Stimulated activated CD4-positive, alpha-beta T cell treated with anti-CD3 and anti-CD28 coated beads, Interleukin-1b, Interleukin-23, amount 100 ng/mL, for 4 hours (primary cell): ENCODE measurements at places on chromosomes 6 and 20.
A peak's percentile ranks its signal among the peaks of the same experiment; 100 is the strongest.

DNA sequence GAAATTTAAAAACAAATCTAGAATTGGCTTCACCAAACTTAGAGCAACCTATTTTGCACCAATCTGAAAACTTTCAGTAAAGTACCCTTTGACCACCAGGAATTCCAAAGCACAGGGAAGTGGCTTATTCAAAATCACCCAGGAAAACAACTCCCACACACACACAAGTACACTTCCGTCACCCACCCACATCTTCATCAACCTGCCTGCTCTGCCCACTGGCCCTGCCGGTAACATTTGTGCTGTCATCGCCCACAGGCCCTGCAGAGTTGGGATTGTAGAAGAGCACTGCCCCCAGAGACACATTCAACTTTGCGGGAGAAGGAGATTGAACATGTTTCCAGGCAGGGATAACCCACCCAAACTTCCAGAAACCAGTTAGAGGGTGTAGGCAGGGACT lies 19.3 kb upstream of the SCML4 start:
- DNase-seq: no peak

DNA sequence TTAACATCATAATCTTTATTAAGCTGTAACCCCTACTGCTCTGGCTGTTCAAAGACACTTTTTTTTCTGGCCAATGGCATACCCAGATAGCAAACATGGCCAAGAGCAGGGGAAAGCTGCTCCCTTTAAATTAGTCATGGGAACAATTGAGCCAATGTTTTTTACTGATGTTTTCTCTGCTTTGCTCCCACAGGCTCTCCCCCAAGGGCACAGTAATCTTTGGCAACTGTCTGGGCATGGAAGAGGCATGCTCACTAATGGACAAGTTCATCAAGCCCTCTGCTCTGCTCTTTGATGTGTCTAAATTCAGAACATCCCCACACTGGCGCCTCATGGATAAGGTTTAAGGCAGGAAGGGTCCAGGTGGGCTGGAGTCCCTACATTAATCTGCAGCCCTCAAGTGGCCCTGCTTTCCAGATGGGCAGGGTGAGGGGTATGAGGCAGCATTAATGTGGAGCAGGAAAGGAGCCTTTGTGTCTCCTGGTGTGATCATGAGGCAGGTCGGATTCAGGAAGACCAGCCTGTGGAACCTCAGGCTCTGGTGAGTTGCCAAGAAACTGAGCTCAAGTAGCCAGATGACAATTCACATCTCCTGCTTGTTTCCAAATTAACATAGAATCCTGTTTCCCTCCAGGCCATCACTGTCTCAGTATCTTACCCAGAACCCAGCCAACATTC lies 227.0 kb upstream of the CST7 start:
- DNase-seq: no peak

GRCh38 chr20:45104786-45105185 lies 3.9 kb upstream of the KCNS1 start:
- no peak for DNase-seq

- no peak for DNase-seq
These were observed 67.3 kb downstream of the ATP9A start for GRCh38 chr20:51700809-51701285.

DNA sequence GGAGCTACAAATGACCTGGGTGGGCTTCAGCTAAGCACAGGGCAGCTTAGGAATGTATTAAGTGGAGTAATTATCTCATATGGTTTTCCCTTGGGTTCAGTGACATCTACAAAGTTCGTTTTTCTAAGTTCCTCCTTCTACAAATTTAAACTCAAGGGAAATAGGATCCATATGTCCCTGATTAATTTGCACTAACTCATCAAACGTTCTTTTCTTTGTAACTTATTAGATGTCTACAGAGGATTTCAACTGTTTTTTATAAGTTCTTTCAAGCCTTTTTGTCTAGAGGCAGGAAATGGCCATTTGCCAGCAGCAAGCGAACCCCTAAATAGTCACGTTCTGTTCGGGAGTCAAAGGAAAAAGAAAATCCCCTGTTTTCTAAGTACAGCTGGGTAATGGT lies 1060.3 kb downstream of the KIF16B start:
- DNase-seq: no peak

GRCh38 chr6:90151576-90152422 lies 144.8 kb downstream of the BACH2 start:
- no peak for DNase-seq

GRCh38 chr6:42163981-42164380 lies 9.2 kb upstream of the GUCA1A start:
- no peak for DNase-seq

- DNase-seq: peak; percentile 74
These were observed 55.7 kb upstream of the SLC23A2 start for GRCh38 chr20:5056801-5057599.

- no peak for DNase-seq
These were observed 96.2 kb downstream of the OTOR start for GRCh38 chr20:16844406-16844805.

DNA sequence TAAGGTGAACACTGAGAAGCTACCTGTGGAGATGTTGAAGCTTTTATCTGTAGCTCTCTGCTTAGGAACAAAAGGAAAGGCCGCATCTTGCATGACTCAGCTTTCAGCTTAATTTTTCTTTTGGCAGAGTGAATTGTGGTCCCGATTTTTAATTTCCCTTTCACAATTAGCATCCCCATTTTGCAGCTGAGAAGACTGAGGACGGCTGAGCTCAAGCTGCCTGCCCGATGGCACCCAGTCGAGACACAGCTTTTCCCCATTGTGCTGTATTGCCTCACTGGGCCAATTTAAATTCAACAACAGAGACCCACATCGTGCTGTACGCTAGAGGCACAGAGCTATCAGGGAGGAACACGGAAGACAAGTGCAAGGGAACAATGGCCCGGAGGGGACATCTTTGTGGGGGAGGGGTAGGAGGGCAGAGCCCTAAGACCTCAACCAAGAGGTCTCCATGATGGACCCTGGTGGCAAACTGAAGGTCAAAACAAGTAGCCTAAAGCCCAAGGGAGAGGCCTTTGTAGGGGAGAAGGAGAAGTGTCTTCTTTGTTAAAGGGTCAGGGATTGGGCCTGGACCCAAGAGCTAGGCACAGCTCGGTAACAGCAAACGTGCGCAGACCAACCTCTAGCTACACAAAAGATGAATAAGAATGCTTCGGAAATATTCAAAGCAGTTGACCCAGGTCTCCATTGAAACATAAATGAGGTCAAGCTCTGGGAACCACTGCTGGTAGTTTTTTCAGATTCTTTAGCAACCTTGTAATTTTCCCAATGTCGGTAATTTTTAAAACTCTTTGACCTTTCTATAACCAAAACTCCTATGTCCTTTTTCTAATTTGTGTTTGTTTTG lies 13.3 kb upstream of the QKI start:
- no peak for DNase-seq

DNA sequence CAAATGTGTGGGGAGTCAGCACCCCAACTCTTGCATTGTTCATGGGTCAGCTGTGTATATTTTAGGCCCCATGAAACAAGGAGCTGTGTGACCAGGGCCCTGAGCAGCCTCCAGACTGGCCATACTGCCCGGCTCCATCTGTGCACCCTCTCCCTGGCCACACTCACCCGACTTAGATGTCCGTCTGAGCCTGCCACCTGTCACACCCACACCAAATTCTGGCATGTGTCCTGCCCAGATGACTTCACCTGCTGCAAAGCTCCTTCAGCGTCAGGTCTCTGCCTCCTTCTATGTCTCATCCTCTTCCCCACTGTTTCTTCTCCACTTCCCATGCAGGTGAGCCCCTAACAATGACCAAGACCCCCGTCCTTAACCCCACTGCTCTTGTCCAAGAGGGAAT lies 88.1 kb upstream of the THBS2 start:
- DNase-seq: no peak

GRCh38 chr20:23365390-23366165 lies 3.6 kb downstream of the GZF1 start:
- no peak for DNase-seq

DNA sequence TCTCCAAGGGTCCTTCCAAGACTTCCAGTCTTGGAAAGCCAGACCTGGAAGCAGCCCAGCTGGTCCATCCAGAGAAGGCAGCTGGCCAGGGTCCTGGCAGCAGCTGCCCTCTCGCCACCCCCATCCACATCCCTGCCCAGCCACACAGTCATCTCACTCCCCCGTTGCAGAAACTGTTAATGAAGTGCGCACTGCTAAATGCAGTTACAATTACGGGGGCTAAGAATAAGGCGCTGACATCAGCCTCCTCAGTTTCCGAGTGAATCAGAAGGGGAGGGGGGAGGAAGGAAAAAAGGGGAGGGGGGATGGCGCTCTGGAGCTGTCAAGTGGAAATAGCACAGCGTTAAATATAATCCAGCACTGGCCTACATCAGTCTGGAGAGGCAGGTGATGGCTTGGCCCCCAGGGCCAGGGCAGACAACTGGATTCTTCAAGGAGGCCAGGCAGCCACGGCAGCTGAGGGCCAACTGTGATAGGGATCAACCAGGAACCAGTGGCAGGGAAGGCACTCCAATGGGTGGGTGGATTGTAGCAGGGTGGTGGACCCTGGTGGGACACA lies 6.9 kb downstream of the RIMS4 start:
- no peak for DNase-seq

DNA sequence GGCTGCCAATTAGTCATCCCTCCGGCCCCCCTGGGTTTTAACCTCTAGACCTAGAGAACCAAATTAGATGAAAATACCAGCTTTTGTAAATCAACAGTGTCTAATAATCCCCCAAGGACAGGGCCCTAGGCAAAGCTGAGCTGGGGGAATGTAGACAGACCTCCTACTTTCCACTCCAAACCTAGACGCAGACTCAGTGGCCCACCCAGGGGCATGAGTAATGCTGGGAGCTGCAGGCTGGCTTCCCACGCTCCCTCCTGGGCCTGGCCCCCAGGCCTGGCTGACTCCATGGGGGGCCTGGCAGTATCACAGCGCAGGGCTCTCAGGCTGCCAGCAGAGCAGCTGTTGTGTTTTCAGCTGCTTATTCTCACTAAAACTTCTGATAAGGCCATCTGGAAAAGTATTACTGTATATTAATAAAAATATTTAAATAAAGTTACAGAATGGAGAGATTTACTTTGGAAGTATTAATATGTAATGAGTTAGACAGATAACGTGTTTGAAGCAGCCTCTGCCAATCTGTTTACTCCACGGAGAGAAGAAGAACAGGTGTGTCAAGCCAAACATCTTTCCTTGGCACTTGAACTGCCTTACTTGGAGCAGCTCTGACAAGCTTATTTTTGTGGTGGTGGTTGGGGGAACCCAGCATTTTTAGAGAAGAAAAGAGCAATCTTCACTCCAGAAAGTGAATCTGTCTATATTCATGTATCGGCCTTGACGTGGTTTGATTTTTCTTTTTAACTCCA lies 144.0 kb upstream of the AGPAT4 start:
- no peak for DNase-seq

DNA sequence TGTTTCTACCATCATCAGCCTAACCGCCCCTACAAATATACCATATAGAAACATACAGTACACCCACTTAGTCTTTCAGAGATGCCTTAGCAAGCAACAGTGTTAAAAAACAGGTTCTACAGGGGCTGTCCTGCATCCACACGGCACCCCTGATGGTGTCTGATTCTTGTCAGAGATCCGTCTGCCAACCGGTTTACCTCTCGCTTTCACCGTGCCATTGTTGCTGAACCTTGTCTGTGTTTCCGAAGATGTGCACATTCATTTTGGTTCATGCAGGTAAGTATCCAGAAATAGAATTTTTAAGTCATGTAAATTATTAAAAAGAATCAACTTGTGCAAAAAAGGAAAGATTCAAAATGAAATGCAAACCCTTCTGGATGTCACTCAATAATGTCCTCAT lies 52.9 kb downstream of the EPHA7 start:
- no peak for DNase-seq

GRCh38 chr6:90194371-90194841 lies 102.2 kb downstream of the BACH2 start:
- no peak for DNase-seq

DNA sequence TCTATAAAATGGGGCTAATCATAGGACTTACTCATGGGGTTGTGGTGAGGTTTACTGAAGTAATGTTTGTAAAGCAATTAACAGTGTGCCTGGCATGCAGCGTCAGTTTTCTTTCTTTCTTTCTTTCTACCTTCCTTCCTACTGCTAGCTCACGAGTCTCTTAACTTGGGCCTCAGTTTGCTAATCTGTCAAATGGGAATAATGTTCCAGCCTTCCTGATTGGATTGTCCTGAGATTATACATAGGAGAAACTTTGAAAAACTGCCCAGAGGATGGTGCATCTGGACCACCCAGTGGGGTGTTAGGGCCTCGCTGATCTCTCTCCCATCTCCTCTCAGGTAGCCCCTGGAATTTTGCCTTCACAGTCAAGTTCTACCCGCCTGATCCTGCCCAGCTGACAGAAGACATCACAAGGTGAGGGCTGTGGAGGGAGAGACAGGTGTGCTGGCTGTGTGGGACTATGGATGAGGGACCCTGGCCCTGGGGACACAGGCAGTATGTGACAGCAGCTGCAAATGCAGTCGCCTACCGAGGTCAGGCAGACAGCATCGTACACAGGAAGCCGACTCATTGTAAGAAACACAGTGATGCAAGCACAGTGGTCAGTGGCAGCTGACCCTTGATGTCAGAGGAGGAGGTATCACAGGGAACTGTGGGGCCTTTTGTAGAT lies 27.5 kb downstream of the EPB41L1 start:
- DNase-seq: no peak

GRCh38 chr6:43492673-43493072 lies 15.3 kb downstream of the TJAP1 start:
- DNase-seq: no peak

GRCh38 chr20:36261389-36262105 lies 25.3 kb downstream of the AAR2 start:
- DNase-seq: no peak
